GM13976 (cell line): ENCODE measurements at places on chromosomes 3 and 15.

GRCh38 chr3:42572278-42572677 lies 9.5 kb downstream of the SEC22C start:
- DNase-seq = peak; percentile 32

DNA sequence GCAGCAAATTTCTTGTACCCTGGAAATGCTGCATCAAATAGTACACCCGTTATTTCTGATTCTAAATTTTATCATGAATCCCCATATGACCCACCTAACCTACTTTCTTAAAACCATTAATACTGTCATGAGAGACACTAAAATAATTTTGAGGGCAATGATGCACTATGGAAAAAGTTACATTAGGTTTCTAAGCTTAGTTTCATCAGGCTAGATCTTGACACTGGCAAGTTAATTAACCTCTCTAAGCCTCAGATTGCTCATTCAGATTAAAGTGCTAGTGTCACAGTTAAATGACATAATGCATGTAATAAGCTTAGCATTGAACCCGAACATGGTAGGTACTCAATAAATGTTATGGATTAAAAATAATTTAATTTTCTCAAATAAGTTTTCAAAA lies 8.2 kb downstream of the GOLIM4 start:
- DNase-seq = no peak

- DNase-seq = no peak
These were observed 30.8 kb downstream of the RTP4 start for GRCh38 chr3:187398955-187399354.

- no peak for DNase-seq
These were observed 328.5 kb upstream of the SOX2 start for GRCh38 chr3:181383201-181383600.

DNA sequence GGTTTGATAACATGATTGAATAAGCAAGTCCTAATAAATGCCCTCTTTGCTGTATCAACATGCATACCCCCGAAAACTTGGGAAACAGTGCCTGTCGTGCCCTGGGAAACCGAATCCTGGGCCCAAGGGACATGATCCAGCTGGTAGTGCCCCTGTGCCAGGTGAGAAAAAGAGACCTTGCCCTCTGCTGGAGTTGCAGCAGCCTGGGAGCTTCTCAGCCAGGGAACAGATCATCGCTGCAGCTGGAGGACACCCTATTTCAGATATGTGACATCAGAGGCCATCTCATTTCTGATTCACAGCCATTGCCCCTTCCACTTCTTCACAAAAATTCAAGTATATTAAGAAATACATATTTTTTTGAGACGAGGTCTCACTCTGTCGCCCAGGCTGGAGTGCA lies 32.3 kb downstream of the STOML1 start:
- DNase-seq = no peak

GRCh38 chr3:106172780-106173179 lies 304.0 kb upstream of the CBLB start:
- peak; percentile 62 for DNase-seq

GRCh38 chr3:33829720-33830119 lies 31.3 kb downstream of the PDCD6IP start:
- no peak for DNase-seq

GRCh38 chr3:178440043-178440442 lies 96.2 kb upstream of the KCNMB2 start:
- DNase-seq = no peak

GRCh38 chr3:32844914-32845313 lies 27.1 kb downstream of the TRIM71 start:
- DNase-seq = no peak

- no peak for DNase-seq
These were observed 68.1 kb downstream of the MYH15 start for GRCh38 chr3:108442281-108442680.

DNA sequence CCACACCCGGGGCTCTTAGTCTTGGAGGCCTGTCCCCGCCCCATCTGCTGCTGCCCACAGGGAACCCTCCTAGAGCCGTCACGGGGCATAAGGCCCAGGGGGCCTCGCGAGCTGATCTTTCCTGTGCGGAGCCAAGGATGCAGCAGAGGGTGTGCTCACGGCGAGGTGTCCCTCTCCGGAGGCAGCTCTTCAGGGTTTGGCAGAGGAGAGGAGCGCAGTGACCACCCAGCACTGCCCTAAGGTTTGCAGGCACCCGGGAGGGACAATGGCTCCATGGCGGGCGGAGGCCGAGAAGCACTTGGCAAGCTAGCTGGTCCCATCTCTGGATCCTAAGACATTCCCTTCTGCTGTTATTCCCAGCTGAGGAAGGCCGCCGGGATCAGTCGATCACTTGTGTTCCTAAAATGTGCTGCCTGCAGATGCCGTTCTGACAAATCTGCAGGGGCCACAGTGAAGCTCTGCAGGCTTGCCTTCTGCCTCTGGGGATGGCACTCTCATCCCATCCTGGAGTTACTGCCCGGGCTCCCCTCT lies 47.4 kb upstream of the PCSK6 start:
- DNase-seq = no peak

DNA sequence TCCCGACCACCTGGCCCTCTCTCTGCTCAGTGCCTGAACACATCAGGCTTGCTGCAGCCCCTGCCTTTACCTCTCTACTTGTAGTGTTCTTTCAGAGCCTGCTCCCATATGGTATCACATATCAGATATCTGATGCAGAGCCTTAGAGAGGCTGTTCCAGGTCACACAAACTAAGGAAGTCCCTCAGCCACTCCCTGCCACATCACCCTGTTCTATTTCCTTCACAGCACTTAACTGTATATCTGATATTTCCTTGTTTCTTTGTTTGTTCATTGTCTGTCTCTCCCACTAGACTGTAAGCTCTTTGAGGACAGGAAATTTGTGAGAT lies 976 bp upstream of the ALDH1L1 start:
- DNase-seq = no peak
